ENCODE measurements at places on chromosomes 11 and 22. TPM values are rescaled to one million over a fixed set of nuclear protein-coding genes. Genes with fewer than 3 reads are reported as not detected.

DNA sequence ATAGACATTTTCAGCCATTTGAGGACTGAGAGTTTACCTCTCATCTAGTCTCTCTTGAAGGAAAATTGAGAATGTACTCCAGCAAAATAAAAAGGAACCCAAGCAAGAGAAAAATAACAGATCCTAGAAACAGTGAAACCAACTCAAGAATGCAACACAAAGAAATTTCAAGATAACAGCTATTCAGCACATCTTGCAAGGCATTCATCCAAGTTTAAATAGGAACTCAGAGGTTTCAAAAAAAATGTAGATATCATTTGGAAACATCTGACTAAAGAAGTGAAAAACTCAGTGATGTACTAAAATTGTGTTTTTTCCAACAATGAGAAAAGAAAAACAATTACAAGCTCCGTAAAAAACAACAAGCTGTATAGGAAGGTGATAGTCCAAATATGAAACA is 76.4 kb downstream of the TMEM135 start:
- no peak for DNase-seq

GRCh38 chr22:27132400-27132799 is 475.0 kb downstream of the MIAT start:
- DNase-seq: no peak

GRCh38 chr11:115263799-115264656 is 240.2 kb downstream of the CADM1 start:
- DNase-seq: no peak

- DNase-seq: no peak
Measured at GRCh38 chr22:35510481-35510934, 30.1 kb upstream of the RASD2 start.

DNA sequence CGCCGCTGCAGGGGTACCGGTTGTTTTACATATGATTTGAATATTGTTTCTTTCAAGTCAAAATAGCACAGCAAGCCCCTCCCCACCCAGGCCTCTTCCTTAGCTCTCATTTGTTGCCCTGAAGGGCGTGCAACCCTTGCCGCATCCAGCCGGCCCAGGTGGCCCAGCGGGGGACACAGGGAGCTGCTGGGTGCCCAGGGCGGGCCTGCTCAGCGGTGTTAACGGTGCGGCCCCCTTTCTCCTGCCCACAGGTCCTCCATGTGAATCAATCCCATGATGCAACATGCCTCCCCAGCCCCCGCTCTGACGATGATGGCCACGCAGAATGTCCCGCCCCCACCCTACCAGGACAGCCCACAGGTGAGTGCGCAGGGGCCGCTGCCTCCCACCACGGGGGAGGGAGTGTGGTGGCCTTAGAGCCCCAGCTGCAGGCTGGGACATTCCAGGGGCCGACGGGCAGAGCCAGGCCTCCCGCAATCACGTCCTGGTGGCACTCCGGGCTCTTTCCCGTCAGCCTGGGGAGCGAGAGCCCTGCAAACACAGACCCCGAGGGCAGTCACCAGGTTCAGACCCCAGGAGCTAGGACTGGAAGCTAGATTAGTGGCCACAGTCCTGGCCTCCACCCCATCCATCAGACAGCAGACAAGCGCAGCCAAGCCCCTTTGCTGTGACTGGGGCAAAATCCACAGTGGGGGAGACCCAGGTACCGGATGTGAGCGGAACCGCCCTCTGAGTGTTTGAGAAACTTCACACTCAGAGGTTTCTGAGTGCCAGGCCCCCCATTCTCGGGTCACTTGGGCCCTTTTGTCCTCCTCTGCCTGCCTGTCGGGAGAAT is 144.8 kb downstream of the FEZ1 start:
- no peak for DNase-seq

DNA sequence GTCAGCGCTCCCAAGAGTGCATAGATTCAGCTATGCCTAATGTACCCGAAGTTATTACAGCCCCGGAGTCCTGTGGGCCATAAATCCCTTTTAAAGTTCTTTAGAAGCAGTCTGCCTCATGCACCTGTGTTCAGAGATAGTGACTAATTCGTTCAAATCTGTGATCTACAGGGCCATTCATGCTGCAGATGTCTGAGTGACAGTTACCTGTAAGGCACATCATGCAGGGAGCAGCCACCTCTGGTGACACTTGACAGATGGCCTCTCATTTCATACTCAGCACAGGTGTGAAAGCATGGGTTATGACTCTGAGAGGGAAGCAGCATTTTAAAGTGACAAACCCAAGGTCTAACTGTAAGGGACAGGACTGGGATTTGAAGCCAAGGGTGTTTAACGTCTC is 2.4 kb upstream of the E2F8 start:
- no peak for DNase-seq

DNA sequence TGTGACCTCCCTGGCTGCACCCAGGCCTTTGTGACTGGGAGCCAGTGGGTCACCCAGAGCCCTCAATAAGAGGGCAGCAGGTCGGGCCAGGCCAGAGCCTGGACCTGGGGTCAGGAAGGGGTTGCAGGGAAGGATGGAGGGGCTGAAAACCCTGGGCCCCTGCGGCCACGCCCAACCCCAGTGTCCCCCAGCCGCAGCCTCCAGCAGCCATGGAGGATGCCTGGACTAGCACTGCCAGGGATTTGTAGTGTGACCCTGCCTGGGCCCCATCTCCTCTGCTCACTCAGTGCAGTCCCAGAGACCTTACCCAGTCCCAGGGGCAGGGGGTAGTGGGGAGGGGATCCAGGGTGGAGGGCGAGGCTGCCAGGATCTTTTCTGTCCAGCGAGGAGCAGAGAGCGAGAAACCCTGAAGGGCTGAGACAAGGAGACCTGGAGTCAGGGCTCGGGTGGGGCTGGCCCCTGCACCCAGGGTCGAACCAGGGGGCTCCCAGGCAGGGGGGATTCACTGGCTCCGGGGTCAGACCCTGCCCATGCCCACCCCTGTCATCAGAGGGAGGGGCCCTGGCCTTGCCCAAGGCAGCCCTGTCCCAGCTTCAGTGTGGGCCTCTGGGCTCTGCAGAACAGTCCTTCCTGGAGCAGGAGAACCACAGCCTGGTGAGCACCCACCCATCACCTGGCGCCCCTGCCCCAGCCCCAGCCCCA is 187.5 kb downstream of the IGLL1 start:
- DNase-seq: no peak

DNA sequence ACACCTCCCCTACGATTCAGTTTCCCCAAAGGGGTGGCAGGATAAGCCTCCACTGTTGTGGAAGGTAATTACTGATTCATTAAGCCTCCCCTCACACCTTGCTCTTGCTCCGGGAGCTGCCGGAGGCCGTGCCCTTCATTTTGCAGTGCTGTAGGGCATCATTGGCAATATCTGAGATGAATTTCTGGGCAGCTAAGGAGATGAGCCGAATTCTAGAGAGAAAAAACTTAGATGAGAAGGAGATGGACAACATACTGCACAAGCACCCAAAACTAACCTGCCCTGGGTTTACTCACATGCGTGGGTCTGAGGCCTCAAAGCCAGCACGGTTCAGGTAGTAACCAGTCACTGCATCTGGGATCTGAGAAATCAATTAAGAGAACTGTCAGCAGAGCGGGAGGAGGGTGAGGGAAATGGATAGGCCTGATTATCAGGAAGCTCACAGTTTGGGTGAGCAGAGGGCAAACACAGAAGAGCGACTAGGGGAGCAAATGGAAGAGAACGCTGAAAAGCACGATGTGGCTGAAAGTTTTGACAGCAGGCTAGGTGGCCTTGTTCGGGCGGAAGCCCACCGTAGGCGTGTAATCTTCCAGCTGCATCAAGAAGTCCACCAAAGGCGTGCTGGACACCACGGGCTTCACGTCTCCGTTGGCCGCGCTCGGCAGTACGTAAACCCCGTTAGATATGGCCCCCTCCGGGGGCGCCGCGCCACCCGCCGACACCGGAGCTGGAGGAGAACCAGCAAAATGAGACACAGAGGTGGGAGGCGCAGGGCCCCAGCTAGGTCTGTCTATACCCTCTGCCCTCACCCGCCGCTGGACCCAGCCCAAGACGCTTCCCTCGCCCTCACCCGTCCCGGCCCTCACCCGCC is 689 bp downstream of the TAF10 start:
- no peak for DNase-seq

GRCh38 chr22:37464181-37464580 is 22.0 kb downstream of the MFNG start:
- DNase-seq: peak; percentile 29

GRCh38 chr11:836700-837099 is 3.9 kb downstream of the CD151 start:
- DNase-seq: no peak

- no peak for DNase-seq
Measured at GRCh38 chr22:26768952-26769351, 111.6 kb downstream of the MIAT start.

GRCh38 chr11:78290293-78291176 is 101.8 kb downstream of the USP35 start:
- no peak for DNase-seq

GRCh38 chr11:697811-698311 is 2.2 kb downstream of the TMEM80 start:
- DNase-seq: peak; percentile 37

GRCh38 chr22:33299245-33299956 is 241.2 kb upstream of the SYN3 start:
- DNase-seq: no peak

- DNase-seq: no peak
Measured at GRCh38 chr22:50084080-50084477, 1.1 kb downstream of the MLC1 start.

DNA sequence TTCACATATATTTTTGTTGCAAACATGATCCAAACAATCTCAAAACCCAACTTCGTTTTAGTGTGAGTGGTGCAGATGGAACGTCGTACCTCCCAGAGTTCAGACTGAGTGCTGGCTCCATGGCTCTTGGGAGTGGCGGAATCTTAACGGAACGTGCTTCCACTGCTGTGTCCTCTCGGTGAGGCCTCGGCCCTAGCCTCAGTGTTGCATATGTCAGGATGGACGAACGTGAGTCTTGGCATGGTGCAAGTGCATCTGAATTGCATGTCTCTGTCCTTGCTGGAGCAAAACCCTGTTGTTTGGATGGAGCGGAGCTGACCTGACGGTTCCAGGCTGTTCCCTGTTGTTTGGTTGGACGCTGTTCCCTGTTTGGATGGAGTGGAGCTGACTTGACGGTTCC is 306.8 kb downstream of the TBC1D22A start:
- no peak for DNase-seq

DNA sequence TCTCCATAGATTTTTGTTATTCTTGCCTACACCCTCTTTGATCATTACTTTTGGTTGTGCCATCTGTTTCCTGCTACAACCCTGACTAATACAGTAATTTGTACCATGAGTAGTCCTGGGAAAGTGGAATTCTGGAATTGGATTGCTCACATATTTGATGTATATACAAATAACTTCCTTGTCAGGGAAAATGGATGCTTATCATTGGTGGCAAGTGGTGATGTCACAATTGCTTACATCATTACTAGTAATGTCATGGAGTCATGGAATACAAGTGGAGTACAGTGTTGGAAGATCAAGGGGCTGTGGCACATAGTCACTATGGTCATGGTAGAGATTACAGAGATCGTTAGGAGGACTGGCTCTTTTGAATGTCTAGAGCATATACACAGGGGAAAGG is 24.4 kb downstream of the AASDHPPT start:
- peak; percentile 68 for DNase-seq

DNA sequence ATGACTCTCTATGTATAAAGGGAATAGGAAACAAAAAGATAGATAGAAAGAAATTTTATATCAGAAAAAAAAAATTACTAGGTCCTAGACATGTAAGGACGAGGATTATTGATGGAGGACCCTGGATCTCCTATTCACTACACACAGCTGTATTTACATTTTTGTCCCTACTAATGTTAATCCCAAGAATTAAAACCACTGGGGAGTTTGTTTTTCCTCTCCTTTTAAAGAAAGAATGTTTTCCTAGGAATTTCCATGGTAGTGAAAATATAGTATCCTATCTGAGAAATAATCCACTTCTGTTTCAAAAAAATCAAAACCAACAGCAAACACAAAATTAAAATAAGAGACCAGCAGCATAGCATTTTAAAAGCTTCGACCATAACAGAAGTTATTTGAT is 41.1 kb downstream of the PDGFD start:
- DNase-seq: no peak

GRCh38 chr11:9250139-9250582 is 15.0 kb downstream of the DENND5A start:
- no peak for DNase-seq

DNA sequence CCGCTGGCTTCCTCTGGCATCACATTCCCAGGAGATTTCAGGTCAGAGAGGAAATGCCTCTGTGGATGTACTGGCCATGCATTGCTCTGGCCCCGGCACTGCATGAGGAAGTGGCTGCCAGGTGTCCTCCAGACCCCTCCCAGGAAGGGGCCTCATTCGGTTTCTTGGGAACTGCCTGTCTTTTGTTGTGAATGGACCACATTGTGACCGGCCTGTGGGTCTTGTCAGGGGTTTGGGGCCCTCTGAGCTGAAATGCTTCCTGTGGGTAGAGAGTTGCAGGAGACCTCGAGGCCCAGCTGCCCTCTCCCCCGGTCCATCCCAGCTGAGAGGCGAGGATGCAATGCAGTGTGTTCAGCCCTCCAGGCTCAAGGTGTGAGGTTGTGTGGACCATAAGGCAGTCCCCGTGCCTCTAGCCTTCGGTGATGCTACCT is 18.8 kb upstream of the ST3GAL4 start:
- no peak for DNase-seq

GRCh38 chr11:12026331-12027211 is 18.1 kb upstream of the DKK3 start:
- DNase-seq: no peak

DNA sequence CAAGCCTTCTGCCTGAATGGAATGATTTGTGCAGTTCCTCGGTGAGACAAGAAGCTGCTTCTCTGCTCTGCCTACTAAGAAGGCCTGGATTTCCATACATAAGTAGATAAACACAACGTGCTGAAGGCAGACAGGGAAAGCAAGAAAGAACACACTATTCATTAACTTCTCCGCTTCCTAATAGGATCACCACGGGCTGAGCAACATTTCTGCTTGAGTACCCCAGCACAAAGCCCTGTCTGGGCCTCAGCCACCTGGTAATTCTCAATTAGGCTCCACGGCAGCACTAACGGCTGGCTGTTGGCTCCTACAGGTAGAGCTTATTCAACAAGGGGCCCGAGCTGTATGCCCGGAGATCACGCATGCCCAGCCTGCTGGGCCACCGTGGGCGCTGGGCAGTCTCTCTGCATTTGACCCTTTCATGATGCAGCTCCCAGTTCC is 1156.6 kb downstream of the TBC1D22A start:
- DNase-seq: no peak

DNA sequence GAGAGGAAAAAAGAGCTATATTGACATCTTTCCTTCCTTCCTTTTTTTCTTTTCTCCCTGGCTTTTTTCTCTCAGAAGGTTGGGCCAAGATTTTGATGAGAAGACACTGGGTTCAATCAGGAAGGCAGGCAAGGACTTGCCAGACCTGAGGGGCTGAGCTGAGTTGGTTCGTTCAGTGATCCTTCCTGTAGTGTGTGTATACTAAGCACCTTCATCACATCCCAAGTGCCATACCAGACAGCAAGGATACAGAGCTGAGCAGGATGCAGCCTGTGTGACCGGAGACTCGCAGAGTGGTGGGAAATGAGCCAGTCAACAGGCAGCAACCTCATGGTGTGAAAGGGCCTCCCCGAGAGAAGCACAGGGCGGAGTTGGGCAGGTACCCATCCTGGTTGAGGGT is 95.5 kb downstream of the SPON1 start:
- no peak for DNase-seq

The OR52A1 gene
- not detected for polyA plus RNA-seq

The MS4A6E gene
- polyA plus RNA-seq: not detected

The KRTAP5-8 gene
- polyA plus RNA-seq: not detected

The ENTHD1 gene
- not detected for polyA plus RNA-seq

The NLRP10 gene
- 0.12 TPM for polyA plus RNA-seq

The UPK2 gene
- polyA plus RNA-seq: 0.25 TPM

The WEE1 gene
- 14.2 TPM for polyA plus RNA-seq

The MMP8 gene
- not detected for polyA plus RNA-seq

The ST14 gene
- 76.9 TPM for polyA plus RNA-seq

The PTPMT1 gene
- 159 TPM for polyA plus RNA-seq

The OR4A16 gene
- not detected for polyA plus RNA-seq

The RASSF10 gene
- polyA plus RNA-seq: 2.4 TPM

The OR51D1 gene
- not detected for polyA plus RNA-seq

Measured in foreskin keratinocyte (primary cell).